Stimulated activated CD8-positive, alpha-beta memory T cell treated with anti-CD3 and anti-CD28 coated beads, Interleukin-4, amount 100 ng/mL, for 1 hour (primary cell): ENCODE measurements at places on chromosomes 2 and 18.

DNA sequence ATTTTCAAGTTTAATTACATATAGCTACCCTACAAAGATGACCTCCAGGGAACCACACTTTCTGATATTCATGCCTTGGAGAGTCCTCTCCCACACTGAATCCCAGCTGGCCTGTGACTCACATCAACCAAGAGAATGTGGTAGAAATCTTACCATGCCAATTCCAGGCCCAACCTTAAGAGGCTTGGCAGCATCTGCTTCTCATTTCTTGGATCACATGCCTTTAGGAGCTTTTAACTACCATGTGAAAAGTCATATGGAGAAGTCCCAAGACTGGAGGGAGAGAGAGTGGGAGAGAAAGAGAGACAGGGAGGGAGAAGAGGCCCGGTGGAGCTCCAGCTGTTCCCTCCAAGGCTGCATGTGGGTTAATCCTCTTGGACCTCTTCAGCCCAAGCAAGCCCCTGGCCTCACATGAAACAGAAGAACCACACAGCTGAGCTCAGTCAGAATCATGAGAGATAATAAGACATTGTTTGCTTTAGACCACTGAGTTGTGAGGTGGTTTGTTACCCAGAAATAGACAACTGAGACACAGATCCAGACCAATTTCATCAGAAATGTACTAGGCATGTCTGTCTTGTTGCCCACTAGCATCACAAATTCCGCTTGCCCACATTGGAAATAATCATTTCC, 190.7 kb downstream of the MTCL1 start:
- DNase-seq = no peak

- no peak for DNase-seq
These were observed 151.2 kb downstream of the ANTXR1 start for GRCh38 chr2:69164061-69164778.

DNA sequence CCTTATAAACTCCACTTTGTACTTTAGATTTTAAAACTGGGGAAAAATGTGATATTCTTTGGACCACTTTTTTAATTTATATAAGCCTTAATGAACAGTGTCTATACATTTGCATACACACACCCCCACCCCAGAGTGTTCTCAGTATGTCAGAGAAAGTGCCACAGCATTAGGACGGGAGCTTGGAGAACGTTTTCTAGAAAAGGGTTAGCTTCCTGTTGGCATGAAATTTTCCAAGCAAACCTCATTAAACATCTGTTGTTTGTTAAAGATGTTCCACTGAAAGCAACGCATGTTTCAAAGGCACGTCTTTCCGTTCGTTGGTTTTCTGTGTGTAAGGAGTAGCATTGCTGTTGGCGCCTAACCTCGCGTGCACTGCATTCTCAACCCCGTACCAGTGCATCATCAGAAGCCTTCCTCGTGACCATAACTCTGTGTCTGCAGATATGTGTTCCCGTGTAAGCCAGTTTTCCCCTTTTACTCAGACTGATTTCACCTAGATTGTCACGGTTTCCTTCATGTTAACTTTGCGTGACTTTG, 228.5 kb downstream of the ALPK2 start:
- no peak for DNase-seq

DNA sequence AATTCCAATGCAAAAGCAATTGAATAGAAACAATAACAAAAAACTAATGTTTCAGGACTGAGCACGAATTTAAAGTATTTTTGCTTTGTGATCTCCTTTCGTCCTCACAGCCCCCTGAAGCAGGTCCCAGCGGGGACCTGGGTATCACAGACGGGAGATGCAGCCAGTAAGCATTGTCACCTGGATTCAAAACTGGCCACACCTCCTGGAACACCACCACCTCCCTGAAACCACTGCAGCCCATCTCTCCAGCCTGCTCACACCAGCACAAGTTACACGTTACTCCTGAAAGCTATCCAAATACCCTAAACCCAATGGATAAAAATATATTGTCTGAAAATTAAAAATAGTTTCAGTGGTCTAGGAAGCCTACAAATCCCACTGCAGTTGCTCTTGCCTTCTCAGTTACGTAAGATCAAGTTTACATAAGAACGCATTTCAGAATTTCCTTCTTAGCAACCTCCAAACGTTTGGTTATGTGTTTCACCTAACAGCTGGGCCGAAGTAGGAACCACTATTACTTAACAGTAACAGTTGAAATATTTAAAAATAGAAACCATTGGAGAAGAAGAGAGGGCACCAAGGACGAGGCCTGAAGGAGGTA, 178.0 kb downstream of the HDAC4 start:
- no peak for DNase-seq

DNA sequence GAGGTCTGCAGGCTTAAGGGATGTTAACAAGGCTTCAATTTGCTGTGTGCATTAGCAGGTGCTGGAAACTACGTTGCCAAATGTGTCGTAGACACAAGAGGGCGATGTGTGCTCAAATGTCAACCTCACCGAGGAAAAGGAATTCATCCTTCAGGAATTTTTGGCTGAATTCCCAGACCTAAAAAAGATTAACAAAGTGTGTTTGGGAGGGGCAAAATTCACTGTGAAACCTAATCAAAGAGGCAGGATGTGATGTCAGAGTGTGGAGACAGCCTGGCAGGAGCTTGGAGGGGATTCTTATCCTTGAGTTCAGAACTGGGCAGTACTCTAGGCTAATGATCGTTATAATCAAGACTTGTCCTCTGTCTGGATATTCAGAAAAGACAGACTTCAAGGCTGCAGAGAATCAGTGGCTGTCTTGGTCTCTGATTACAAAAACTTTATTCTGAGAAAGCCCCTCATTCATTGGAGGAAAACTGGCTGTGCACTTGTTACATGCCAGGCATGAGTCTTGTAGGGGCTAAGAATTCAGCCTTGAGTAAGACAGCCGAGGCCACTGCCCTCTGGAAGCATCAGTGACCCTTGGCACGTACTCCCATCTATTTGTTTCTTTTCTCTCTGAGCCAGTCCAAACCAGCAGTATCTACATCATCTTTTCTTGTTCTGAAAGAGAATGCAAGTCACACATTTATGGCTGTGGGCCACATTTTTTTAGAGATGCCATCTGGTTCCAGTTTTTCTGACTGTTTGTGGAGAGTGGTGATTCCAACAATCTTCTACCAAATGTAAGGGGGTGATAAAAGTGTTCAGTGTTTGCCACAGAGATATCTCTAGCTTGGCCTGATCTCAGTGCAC, 18.7 kb upstream of the SCYGR1 start:
- DNase-seq = no peak

DNA sequence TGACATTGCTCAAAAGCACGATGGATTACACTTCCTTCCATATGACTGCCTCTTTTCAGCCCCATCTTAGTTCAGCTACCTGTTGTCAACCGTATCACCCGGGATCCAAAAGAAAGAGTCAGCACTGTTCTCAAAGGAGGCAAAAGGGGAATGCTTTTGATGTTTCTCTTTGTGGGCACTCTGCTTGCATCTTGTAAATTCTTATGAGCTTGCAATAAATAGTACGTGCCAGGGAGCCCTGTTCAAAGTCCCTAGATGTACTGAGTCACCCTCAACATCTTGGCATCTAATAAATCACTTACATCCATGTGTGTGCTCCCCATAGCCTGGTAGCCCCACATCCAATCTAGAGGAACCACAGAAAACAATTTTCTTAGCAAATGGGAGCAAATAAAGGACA, 256.9 kb downstream of the SUCLG1 start:
- DNase-seq = no peak

- DNase-seq = no peak
These were observed 22.5 kb upstream of the SALL3 start for GRCh38 chr18:78957140-78957539.

DNA sequence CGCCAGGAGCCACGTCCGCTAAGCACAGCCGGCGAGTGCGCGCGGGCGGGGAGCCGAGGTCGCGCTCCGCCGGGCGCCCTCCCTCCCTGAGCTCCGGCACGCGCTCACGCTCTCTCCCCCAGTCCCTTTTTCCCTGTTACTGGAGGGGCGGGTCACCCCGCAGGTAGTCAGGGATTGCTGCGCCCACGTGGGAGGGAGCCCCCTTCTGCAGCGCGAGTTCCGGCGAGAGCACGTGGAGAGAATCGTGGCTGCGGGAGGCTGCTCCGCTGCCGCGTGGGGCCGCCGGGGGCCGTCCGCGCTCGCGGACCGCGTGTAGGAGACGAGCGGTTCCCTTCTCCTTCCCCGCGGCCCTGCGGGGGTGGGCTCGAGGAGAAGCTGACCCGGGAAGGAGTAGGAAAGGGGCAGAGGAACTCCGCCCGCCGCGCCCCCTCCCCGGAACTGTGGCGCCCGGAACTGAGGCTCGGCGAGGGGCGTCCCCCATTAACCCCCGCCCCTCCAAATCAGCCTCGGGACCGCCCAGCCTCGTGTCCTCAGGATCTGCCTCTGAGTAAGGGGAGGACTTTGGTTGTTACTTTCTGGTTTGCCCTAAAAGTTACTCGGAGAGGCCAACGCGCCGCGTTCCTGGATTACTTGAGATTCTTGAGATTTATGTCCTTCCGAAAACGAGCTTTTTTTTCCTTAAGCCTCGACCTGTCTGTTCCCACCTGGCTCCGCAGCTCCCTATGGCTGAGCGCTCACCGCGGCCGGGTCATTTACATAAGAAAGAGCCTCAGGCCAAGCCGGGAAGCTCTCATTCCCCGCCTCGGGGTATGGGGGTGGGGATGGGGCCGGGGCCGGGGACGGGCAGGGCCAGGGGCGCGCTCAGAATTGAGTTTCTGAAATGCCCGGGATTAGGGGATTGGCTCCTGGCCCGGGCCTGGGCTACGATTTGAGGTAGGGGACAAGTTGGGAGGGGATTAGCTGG, 1.1 kb downstream of the HK2 start:
- DNase-seq = no peak

GRCh38 chr2:221001381-221001801, 570.7 kb downstream of the EPHA4 start:
- DNase-seq = no peak

DNA sequence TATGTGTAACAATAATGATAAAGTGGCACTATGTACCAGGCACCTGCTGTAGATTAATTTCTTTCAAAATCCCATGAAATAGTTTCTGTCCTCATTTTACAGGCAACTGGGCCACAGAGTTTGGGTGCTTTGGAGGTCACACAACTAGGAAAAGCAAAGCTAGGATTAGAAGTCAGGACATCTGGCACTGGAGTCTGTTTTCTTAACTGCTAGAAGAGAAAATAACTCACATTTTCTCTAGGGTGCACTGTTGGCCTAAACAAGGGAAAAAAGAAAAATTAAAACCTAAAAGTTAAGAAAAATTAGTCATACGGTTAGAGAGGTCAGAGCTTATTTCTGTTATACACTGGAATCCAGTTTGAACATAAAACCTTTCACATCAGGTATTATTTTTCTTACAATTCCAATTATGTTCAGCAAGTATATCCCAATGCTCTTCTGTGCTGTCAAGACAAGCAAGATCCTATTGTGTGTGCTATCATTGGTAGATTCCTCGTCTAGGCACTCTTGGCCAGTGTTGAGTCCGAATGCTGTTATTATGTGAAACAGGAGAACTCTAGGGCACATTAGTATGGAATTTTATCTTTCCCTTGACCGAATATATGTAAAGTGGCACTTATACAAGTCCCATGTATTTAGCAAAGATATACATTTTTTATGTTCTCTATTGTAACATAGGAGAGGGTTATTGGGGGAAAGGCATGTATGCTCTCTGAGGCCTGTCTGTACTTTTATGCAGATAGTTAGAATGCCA, 1.5 kb upstream of the OSGEPL1 start:
- no peak for DNase-seq

- DNase-seq = no peak
These were observed 52.6 kb upstream of the UNC80 start for GRCh38 chr2:209719034-209719433.

DNA sequence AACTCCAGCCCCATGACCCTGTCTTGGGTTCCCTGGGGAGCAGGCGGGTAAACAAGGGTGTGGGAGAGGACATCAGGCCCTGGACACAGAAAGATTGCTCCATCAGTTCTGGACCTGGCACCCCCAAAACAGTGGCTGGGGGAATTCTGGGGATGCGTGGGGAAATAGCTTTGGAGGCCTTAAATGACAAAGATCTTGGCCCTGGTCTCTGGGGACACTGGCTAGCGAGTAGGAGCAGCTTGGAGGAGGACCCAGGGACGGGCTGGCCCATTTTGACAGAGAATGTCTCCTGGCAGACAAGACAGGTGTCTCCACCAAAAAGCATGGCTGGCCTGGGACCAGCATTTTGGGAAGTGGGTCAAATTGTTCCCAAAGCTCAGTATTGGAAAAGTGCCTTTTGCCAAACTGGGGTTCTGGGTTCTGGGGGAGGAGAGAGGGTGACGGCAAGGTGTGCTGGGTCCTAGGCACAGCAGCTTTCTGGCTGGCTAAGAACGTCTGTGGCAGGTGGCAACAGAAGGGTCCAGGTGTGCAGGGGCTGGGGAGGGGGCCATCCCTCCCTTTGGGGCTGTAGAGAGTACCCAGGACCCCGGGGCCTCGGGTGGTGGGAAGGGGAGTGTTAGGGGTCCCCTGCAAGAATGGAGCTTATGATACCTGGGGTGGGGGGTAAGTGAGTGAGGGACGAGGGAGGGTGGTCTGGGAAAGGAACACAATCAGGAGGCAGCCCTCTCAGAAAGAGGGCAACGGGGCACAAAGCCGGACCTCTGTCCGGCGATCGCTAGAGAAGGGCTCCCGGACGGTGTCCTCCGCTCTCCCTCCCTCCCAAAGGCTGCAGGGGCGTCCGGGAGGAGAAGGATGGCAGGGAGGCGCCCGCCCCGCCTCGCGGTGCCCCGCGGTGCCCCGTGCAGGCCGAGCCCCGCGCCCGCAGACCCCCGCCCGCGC, 556 bp downstream of the CYRIA start:
- no peak for DNase-seq

DNA sequence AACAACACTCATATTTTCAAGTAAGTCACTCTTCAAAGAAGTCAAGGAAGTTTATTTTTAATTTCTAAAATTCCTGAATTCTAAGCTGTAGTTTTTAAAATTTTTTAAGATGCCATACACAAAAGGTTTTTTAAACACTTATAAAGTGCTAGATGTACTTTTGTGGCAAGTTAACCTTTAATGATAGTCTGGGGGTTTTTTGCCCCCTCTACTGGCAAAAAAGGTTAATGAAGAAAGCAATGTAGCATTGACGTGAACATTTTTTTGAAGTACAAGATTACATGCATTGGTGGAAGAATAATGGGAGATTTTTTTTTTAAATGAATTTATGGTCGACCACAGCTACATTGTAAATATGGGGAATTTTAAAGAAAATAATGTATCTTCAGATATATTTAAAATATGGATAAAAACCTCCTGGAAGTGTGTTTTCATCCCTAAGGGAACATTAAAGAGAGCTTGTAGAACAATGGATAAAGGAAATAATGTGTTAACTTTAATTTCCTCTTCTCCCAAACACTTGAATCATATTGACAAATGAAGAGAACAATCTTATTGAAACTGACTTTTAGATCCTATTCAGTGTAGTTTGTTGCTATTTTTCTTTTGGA, 12.6 kb downstream of the ITPRID2 start:
- no peak for DNase-seq
